Activated T-cell treated with anti-CD3 and anti-CD28 coated beads, Interleukin-2, amount 50 U/mL, for 4 hours (primary cell): ENCODE measurements at places on chromosomes 16 and 17.

- DNase-seq, result no peak
Observed at GRCh38 chr17:80890921-80891396, 100.7 kb upstream of the CHMP6 start.

DNA sequence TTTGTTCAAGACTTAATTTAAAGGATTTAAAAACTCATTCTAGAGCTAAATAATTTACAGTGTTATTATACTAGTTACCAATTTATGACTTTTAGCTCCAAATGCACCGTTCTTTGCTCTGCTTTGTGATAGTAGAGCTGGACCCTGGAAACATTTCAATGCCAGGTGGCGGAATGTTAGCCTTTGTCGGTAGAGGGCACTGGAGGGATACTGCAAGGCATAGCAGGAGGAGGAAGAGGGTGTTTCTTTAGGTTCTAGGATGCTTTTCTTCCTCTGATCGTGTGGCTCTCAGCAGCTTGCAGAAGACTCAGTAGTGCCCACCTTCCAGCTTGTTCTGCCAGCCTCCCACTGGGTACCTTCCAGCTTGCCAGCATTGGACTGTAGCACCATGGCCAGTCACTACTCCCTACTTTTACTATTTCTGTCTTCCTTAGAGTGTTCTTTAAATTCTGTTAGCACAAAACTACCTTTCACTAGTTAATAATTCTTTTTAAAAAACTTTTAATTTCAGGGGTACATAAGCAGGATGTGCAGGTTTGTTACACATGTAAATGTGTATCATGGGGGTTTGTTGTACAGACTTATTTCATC lies 325.3 kb downstream of the UTP18 start:
- DNase-seq, result no peak

DNA sequence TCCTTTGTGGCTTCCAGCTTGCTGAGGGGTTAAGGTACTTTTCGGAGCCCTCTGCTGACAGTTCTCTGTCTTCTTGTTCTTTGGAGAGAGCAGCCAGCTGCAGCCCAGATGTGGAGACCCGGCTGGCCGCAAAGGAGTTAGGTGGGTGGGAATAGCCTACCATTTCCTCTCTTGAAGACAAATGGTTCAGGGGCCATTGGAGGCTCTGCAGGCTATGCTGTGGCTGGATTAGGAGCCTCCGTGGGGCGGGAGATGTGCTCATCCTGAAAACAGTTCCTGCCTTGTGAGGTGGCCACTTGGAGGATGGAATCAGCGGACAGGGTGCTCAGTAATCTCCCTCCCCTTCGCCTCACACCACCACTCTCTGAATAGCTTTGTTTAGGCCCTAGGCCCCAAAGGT lies 30.3 kb downstream of the MEOX1 start:
- DNase-seq, result no peak

DNA sequence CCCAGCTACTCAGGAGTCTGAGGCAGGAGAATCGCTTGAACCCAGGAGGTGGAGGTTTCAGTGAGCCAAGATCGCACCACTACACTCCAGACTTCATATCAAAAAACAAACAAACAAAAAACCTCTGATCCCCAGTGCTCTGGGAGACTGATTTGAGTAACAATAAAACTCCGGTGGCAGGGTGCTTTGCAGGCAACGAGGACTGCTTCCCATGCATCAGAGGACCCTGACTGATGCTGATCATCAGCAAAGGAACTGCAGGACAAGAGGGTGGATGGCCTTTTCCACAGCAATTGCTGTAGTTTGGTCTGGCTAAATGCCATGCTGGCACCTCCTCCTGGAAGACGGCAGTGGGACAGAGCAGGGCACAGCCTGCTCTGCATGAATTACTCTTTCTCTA lies 6.4 kb upstream of the SLC39A11 start:
- DNase-seq, result no peak

GRCh38 chr17:72590382-72590781 lies 469.6 kb downstream of the SOX9 start:
- no peak for DNase-seq

- DNase-seq, result no peak
Observed at GRCh38 chr16:60318486-60318885, 1584.4 kb upstream of the GOT2 start.

GRCh38 chr17:42706732-42707131 lies 24.4 kb downstream of the CNTNAP1 start:
- DNase-seq, result no peak

GRCh38 chr16:80442779-80443178 lies 98.0 kb upstream of the DYNLRB2 start:
- no peak for DNase-seq

DNA sequence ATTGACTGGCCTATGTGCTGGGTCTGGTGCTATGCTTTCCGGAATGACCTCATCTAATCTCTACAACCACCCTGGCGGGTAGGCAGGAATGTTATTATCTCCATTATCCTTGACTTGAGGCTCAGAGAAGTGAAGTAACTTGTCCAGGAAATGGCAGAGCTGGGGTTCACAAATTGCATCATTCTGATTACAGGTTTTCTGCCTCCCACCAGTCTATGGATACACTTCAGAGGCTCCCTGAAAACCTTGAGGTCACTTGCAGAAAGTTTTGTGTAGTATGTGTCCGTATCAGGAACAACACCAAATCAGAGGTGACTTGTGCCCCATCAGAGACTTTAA lies 19.1 kb downstream of the NOD2 start:
- DNase-seq, result no peak

- no peak for DNase-seq
Observed at GRCh38 chr16:56212144-56212543, 20.9 kb downstream of the GNAO1 start.

GRCh38 chr17:33679595-33679994 lies 386.5 kb upstream of the ASIC2 start:
- no peak for DNase-seq

- DNase-seq, result no peak
Observed at GRCh38 chr16:49992825-49993224, 32.2 kb upstream of the CNEP1R1 start.

DNA sequence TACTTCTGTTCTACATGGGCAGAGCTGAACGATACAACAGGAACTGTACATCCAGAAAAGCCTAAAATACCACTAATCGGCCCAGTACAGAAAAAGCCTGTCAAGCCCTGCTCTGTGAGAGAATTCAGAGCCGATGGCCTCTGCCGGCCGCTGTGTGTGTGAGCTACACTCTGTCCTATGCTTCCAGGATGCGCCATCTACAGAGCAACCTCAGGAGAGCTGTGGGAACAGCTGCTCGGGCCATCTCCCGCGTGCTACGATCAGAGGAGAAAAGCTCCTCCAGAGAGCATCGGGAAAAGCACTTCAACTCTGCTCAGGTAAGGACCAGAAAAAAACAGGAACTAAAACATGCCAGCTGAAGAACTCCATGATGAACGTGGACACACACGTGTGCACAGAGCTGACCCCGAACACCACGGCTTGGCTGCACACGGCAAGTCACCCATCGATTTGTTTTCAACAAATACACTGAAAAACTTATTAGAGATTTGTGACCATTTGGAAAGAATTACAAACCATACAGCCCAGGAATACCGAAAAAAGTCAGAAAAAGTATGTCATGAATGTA lies 115.9 kb downstream of the ANKRD11 start:
- no peak for DNase-seq

GRCh38 chr16:8583732-8584131 lies 6.6 kb downstream of the TMEM114 start:
- DNase-seq, result no peak

DNA sequence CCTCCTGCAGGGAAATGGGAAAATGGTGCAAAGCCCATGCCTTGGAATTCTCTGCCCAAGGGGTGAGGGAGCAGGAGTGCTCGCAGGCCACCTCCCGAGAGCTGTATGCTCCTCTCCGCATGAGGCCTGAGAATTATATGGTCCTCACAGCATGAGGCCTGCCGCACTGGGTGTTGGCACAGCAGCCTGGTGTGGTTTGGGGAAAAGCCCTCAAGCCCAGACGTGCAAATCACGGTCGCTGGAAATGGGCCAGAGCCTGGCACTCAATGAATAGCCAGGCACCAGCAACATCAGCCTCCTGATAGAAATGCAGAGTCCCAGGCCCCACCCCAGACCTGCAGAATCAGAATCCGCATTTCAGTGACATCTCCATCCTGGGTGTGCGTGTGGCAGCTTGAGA lies 156.4 kb upstream of the FOXF1 start:
- no peak for DNase-seq

- DNase-seq, result no peak
Observed at GRCh38 chr16:22711847-22712246, 102.1 kb upstream of the HS3ST2 start.

- DNase-seq, result no peak
Observed at GRCh38 chr17:78883533-78884131, 19.4 kb downstream of the CEP295NL start.

DNA sequence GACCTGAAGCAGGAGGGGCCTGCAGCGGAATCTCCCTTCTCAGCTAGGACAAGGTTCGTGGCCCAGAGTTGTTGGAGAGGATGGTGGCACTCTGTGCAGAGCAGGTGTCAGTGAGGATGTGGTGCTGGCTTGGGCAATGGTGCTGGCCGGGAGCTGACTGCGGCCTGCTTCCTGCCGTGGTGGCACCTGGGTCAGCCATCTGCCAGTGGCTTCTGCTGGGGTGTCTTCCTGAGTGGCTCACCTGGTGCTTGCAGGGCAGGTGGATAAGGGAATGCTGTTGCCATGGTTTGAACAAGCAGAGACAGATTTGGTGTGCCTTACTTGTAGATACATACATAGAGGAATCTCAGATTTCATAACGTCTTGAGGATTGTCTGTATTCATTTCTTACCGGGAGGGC lies 69.6 kb downstream of the SEC14L1 start:
- DNase-seq, result no peak

DNA sequence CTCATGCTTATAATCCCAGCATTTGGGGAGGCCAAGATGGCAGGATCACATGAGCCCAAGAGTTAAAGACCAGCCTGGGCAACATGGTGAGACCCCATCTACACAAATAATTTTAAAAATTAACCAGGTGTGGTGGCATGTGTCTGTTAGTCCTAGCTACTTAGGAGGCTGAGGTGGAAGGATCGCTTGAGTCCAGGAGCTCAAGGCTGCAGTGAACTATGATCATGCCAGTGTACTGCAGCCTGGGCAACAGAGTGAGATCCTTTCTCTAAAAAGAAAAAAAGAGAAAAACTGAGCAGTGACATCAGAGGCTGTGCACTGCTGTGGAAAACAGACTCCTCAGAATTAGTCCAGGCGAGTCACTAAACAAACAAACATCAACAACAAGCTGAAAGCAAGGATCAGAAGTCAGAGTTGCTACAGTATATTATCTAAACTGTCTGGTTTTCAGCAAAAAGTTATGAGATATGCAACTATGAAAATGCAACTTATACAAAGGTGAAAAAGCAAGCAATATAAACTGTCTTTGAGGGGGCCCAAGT lies 39.3 kb downstream of the CBFB start:
- no peak for DNase-seq

DNA sequence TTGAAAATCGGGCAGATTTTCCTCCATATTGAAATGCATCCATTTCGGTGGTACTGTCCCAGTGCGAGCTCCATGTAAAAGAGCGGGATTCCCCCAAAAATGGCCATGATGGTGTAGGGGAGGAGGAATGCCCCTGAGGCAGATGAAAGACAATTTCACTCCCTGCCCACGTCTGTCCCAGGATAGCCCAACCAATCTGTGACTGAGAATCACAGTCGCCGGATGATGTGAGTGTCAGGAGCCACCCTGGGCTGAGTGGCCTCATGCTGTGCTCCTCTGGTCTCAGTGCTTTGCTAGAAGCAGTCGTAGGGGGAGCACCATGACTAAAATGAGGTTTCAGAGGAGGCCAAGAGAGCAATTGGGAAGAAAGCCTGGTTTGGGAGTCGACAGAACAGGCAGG lies 16.7 kb downstream of the SLC6A4 start:
- no peak for DNase-seq

DNA sequence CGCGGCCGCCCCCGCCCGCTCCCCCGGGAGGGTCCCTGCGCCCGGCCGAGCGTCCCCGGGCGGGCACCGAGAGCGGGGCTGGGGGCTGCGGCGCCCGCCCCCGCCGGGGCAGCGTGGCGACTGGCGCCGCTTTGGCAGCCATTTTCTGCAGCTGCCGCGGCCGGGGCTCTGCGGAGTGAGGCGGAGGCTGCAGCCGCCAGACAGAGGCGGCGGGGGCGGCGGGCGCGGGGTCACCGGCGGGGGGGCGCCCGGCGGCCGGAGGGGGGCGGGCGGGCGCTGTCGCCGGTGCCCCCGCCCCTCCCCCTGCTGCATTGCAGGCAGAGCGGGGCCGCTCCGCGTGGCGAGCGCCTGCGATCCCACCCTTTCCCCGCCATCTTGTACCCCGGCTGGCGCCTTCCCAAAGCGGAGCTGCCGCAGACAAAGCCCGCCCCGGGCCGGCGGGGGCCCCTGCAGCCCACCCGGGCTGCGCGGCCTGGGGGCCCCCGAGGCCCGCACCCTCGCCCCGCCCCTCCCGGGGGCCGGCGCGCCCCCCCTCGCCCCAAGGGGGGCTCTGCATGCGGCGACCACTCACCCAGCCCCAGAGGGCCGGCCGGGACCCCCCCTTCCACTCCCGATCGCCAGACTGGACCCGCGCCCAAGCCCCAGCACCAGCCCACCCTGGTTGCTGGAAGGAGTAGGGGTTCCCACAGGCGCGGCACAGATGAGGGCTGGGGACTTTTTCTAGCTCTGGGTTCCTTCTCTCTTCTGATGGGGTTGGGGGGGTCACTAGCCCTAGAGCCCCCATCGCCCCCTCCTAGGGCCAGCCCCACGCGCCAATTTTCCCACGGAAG lies 16.6 kb upstream of the CBX8 start:
- DNase-seq, result no peak

- no peak for DNase-seq
Observed at GRCh38 chr17:81727324-81728031, 15.4 kb downstream of the SLC25A10 start.

GRCh38 chr16:17453364-17454038 lies 17.3 kb downstream of the XYLT1 start:
- DNase-seq, result no peak

GRCh38 chr16:66548868-66549267 lies 1.1 kb downstream of the TK2 start:
- DNase-seq, result no peak

- DNase-seq, result no peak
Observed at GRCh38 chr17:79305768-79306423, 231.3 kb downstream of the ENGASE start.

- no peak for DNase-seq
Observed at GRCh38 chr16:28189245-28189644, 22.5 kb downstream of the XPO6 start.

- DNase-seq, result peak; percentile 18
Observed at GRCh38 chr17:58153046-58153445, 4.9 kb downstream of the OR4D1 start.

GRCh38 chr17:67290711-67291291 lies 45.8 kb upstream of the HELZ start:
- no peak for DNase-seq

- no peak for DNase-seq
Observed at GRCh38 chr17:32258383-32259140, 7.1 kb upstream of the RHBDL3 start.

DNA sequence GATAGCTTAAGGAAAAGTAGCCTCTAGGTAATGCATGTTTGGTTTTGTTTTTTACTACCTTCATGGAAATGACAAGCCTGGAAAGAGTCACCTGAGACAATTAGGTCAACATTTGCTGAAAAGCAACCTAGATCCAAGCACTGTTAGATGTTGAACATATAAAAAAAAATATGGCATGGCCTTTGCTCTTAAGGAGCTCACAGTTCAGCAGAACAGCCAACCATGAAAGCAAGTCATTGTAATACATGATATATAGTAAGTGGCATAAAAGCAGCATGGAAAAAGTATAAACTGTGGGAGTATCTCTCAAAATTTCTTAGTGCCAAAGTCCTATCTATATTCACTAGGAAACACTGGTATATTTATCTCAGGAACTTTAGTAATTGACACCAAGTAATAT lies 31.6 kb downstream of the CFDP1 start:
- no peak for DNase-seq

- DNase-seq, result no peak
Observed at GRCh38 chr17:71753070-71753469, 367.8 kb upstream of the SOX9 start.

GRCh38 chr17:12644623-12645022 lies 21.1 kb upstream of the MYOCD start:
- no peak for DNase-seq
